ENCODE measurements at places on chromosomes 2 and 18. TPM values are rescaled to one million over a fixed set of nuclear protein-coding genes. Genes with fewer than 3 reads are reported as not detected.

Gene CCDC74B
- total RNA-seq = 9.2 TPM

Gene ELAC1
- total RNA-seq = 26.2 TPM

Gene CFC1
- total RNA-seq = not detected

Gene LIMS4
- total RNA-seq = 6.4 TPM

Gene DSG1
- total RNA-seq = not detected

Gene C1GALT1C1L
- total RNA-seq = 3.7 TPM

Gene UGT1A3
- not detected for total RNA-seq

Gene PSMG2
- total RNA-seq = 62.4 TPM

Gene MOCOS
- total RNA-seq = under 0.01 TPM

GRCh38 chr2:218895759-218896500 lies 15.3 kb downstream of the WNT10A start:
- no peaks in the 10 kb centered on the region for H3K36me3 ChIP-seq
- no peak overlapping the region for H3K27ac ChIP-seq
- H3K27me3 ChIP-seq = peaks cover 48% of the 10 kb centered on the region

GRCh38 chr2:45344502-45344901 lies 266.6 kb downstream of the SRBD1 start:
- no peak overlapping the region for H3K4me3 ChIP-seq
- DNase-seq = no peak
- H3K27me3 ChIP-seq = no peaks in the 10 kb centered on the region
- H3K36me3 ChIP-seq = no peaks in the 10 kb centered on the region
- H3K4me1 ChIP-seq = no peaks in the 10 kb centered on the region
- H3K27ac ChIP-seq = no peak overlapping the region

DNA sequence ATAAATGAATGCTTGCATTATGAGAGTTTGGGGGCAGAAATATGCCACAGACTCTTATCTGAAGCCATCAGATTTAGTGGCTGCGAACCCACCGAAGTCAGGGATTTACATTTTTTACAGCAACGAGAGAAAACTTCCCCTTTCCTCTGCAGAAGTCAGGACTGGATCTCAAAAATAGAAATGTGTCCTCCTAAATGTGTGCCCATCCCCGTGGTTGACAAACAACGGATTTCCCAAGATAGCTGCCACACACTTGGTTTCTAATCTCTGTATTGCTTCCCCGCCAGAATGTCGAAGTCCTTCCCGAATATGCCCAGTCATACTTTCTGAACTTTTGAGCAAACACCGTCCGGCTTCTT lies 879 bp upstream of the ADAM23 start:
- H3K36me3 ChIP-seq = no peaks in the 10 kb centered on the region
- H3K4me1 ChIP-seq = peaks cover 5% of the 10 kb centered on the region
- H3K27me3 ChIP-seq = no peaks in the 10 kb centered on the region
- no peak overlapping the region for H3K27ac ChIP-seq

DNA sequence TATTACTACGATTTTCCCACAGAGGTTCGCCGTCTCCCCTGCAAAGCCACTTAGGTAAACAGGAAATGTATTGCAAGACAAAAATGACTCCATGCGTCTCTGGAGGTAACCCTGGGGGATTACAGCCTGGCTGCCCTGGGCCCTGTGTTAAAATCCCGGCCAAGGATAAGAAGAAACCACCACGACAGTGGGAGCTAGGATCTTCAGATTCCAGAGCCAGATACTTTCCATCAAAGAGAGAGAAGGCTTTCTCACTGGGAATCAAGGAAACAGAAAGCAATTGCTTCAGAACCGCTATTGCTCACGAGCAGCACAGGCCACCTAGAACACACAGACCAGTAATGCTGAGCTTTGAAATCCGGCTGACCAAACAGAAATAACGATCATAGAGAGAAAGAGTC lies 97.9 kb upstream of the ZNF516 start:
- H3K4me1 ChIP-seq = no peaks in the 10 kb centered on the region
- no peak overlapping the region for H3K27ac ChIP-seq
- H3K36me3 ChIP-seq = no peaks in the 10 kb centered on the region
- no peak overlapping the region for H3K4me3 ChIP-seq

DNA sequence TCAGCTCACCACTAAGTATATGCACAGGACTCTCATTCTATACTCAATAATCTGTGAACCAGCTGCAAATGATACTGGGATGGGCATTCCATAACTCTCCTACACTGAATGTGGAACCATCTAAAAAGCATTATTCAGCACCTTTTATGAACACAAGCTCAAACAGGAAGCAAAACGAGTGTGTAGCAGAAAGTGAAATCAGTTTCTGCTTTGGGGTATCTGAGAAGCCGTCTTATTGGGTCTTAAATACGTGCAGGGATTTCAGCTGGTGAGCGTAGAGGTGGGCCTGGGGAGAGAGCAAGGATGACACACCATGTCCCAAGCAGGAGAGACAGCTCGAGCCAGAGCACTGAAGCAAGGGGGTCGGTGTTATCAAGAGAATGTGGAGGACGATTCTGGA lies 120.0 kb upstream of the TTN start:
- no peaks in the 10 kb centered on the region for H3K36me3 ChIP-seq
- H3K4me1 ChIP-seq = no peaks in the 10 kb centered on the region
- H3K27me3 ChIP-seq = no peaks in the 10 kb centered on the region

DNA sequence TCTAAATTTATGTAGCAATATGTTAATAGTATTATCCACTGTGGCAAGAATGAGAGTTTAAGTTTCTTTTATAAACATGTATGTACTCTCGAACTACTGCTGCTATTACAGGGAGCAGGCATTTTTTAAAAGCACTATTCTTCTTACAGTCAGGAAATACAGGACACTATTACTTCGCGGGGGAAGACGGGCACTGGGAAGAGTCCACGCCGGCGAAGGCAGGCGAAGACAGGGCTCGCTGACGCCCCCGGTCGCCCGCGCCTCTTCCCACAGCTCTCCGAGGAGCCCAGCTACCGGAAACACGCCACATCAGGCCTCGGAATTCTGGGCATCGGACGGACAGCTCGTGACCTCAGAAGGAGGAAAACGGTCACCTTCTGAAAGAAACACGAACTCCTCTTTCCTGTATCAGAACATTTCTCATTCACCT lies 90.2 kb downstream of the FAM161A start:
- H3K27ac ChIP-seq = peak overlapping the region; percentile 96
- no peaks in the 10 kb centered on the region for H3K4me1 ChIP-seq
- peak; percentile 81 for DNase-seq
- no peaks in the 10 kb centered on the region for H3K36me3 ChIP-seq

DNA sequence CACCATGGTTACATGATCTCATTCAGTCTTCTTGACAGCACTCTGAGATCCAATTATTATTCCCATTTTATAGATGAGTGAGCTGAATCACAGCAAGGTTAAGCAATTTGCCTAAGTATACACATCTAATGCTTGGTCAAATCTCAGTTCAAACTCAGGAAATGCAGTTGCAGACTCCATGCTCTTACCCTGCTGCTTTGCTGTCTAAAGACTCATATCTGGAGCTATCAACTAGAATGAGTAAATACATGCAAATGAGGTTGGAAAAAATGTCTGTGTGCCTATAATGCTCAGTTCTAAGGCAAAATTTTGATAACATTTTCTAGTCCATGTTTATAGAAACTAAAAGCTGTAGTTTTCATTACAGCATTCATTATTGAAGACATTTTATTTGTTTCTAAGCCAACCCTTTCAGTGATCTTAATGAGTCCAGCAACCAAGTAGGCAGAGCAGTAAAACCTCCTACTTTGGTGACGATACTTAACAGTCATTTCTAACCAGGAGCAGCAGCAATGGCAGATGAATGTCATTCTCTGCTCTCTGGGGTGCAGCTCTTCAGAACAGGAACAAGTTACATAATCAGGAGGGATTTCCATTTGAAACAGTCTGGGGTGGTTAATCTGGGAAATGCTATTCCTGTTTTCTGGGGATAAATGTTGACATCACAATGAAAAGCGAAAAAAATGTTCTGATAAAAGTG lies 396.8 kb upstream of the UBE2E3 start:
- H3K4me3 ChIP-seq = no peak overlapping the region
- H3K4me1 ChIP-seq = no peaks in the 10 kb centered on the region
- H3K36me3 ChIP-seq = no peaks in the 10 kb centered on the region
- DNase-seq = no peak

DNA sequence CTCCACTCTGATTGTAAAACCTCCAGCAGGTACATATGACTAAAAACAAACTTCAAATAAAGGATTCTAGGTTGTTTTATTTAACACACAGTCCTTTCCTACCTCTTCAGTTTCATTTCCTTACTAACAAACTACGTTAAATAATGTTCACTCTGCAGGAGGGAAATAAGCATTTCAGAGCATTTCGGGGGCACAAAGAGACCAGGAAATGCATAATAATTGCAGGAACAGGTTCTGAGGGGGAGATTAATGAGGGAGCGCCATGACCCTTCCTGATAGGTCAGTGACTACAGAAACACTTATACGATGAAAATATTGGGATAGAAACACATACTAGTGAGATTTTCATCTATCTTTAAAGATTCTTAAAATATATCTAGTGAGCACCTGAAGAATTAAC lies 416.6 kb downstream of the NRXN1 start:
- H3K27ac ChIP-seq = no peak overlapping the region
- no peak overlapping the region for H3K4me3 ChIP-seq
- DNase-seq = no peak
- no peaks in the 10 kb centered on the region for H3K36me3 ChIP-seq

DNA sequence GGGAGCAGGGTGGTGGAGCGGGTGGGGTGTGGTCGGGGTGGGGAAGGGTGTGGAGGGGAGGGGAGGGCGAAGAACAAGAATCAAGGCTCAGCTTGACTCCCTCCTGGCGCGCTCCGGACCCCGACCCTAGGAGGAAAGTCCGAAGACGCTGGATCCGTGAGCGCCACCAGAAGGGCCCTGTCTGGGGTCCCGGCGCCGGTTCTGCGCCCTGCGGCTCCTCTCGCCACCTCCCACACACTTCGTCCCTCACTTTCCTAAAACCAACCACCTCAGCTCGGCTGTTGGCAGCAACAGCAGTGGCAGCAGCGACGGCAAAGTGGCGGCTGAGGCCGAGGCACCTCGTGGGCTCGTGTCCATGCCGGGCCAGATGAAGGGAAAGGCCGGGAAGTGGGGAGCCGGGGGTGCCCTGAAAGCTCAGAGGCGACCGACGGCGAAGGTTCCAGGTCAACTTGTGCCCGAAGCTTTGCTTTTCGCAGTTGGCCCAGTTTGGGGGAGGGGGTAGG lies 2.1 kb downstream of the KLHL14 start:
- H3K36me3 ChIP-seq = no peaks in the 10 kb centered on the region
- H3K4me1 ChIP-seq = no peaks in the 10 kb centered on the region
- peaks cover 14% of the 10 kb centered on the region for H3K27me3 ChIP-seq
- H3K4me3 ChIP-seq = peak overlapping the region; percentile 33
- no peak for DNase-seq
- H3K27ac ChIP-seq = peak overlapping the region; percentile 42

GRCh38 chr18:58194028-58194427 lies 150.0 kb downstream of the NEDD4L start:
- peak; percentile 28 for DNase-seq
- no peaks in the 10 kb centered on the region for H3K4me1 ChIP-seq
- no peak overlapping the region for H3K27ac ChIP-seq
- no peak overlapping the region for H3K4me3 ChIP-seq
- H3K27me3 ChIP-seq = no peaks in the 10 kb centered on the region

GRCh38 chr2:168710754-168711467 lies 91.5 kb upstream of the NOSTRIN start:
- DNase-seq = no peak
- no peaks in the 10 kb centered on the region for H3K4me1 ChIP-seq
- no peaks in the 10 kb centered on the region for H3K27me3 ChIP-seq
- no peaks in the 10 kb centered on the region for H3K36me3 ChIP-seq
- no peak overlapping the region for H3K4me3 ChIP-seq
- H3K27ac ChIP-seq = no peak overlapping the region

GRCh38 chr2:177731384-177731783 lies 338.8 kb downstream of the AGPS start:
- no peaks in the 10 kb centered on the region for H3K36me3 ChIP-seq
- H3K27me3 ChIP-seq = no peaks in the 10 kb centered on the region
- no peak for DNase-seq
- H3K4me3 ChIP-seq = no peak overlapping the region

DNA sequence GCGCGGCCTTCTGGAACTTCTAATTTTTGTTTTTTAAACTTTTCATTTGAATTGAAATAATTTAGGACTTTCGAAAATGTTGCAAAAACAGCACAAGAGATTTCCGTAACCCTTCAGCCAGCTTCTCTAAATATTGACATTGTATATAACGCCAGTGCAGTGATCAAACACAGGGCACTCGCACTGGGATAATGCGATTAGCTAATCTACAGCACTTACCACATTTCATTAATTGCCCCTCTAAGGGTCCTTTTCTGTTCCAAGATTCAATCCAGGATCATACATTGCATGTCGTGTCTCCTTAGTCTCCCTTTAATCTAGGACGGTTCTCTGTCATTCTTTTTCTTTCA lies 343 bp upstream of the CD302 start:
- peak overlapping the region; percentile 68 for H3K4me3 ChIP-seq
- no peak for DNase-seq
- H3K27ac ChIP-seq = peak overlapping the region; percentile 75
- H3K27me3 ChIP-seq = no peaks in the 10 kb centered on the region
- H3K36me3 ChIP-seq = no peaks in the 10 kb centered on the region

DNA sequence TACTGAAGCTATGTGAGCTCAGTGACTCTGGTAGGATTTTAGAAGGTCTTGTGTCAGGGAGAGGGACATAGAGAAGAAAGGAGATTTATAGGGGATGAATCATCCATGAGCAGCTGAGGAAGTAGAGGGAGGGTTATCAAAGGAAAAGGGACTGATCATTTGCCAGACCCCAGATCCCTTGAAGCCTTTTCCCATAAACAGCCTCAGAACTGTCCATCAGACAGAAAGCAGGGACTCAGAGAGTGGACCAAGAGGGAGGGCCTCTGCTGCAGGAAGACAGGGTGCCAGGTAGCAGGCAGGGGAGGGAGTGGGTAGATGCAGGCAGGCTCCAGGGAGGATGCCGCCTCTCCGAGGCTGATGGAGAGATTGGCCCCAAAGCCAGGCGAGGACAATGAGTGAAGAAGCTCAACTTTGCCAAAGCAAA lies 133.9 kb downstream of the TNS1 start:
- DNase-seq = peak; percentile 70
- no peak overlapping the region for H3K4me3 ChIP-seq
- no peaks in the 10 kb centered on the region for H3K27me3 ChIP-seq
- H3K4me1 ChIP-seq = peaks cover 14% of the 10 kb centered on the region
